ENCODE measurements at places on chromosomes 7 and 10. TPM values are rescaled to one million over a fixed set of nuclear protein-coding genes. Genes with fewer than 3 reads are reported as not detected.

DNA sequence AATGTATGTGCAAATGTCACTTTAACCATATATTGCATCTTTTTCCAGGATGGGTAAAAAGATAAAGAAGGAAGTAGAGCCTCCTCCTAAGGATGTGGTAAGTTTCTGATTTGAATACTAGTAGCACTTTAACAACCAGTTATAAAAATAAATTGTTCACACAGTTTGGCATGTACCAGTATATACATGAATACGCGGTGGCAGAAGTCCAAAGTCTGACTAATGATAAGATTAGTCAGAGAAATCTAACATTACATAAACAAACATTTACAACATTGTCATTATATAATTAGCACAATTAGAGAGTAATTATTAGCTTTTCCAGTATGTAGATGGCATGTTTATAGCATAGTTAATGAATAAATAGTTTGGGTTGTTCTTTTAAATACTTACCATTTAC is 4.1 kb downstream of the ARMC3 start:
- DNase-seq: no peak

DNA sequence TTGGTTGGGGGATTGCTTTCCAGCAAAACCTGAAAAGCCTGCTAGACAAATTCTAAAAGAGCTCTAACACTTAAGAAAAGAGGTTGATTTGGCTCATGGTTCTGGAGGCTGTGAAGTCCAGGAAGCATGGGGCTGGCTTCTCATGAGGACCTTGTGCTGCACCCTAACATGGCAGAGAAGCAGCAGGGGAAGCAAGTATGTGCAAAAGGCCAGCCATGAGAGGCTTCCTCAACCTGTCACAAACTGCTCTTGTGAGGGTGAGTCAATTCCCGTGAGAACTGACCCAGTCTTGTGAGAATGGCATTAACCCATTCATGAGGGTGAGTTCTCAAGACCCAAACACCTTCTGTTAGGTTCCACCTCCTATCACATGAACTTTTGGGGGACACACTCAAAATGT is 54.3 kb upstream of the IGFBP3 start:
- no peak for DNase-seq

The TDRD1 gene
- 0.04 TPM for polyA plus RNA-seq

GRCh38 chr7:20786421-20786778 is 286 bp downstream of the SP8 start:
- DNase-seq: no peak

DNA sequence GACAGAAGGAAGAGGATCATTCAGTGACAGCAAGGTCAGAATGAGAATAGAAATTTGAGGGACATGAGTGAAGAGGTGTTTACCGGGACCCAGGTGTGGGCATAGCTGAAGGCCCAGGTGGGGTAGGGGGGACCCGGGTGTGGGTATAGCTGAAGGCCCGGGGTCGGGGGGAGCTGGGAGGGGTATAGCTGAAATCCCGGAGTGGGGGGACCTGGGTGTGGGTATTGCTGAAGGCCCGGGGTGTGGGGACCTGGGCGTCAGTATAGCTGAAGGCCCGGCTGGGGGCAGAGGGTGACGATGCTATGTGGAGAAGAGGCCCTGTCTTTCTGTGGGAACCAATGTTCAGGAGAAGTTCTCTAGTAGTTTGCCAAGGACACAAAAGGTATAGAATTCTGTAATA is 183.0 kb upstream of the PITRM1 start:
- no peak for DNase-seq

GRCh38 chr10:28250782-28251181 is 52.1 kb downstream of the MPP7 start:
- no peak for DNase-seq

DNA sequence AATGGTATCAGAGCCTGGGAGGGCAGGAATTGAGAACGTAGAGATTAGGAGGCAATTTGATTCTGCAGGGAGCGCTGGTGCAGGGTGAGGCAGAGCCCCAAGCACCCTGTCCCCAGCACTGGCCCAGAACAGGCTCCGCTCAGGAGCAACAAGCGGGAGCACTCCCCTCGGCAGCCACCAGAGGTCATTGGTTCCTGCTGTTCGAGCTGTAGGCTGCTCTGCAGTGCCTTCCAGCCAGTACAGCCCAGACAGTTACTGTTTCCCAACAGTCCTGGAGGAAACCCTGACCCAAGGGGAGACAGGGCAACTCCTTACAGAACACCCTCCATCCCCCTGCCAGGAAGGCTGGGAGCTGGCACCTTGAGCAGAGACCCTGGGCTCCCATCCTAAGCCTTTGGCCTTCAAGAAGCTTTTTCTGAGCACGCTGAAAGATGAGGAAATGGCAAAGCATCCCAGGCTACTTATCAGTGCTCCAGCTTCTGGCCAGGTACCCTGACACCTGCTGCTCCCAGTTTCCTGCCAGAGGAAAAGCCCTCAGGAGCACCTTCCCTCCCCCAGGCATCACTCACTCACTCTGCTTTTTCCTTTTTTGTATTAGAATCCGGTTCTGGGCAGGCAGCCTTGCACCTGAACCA is 71.2 kb upstream of the EFCAB10 start:
- DNase-seq: no peak

The FRMD4A gene
- 15.1 TPM for polyA plus RNA-seq

DNA sequence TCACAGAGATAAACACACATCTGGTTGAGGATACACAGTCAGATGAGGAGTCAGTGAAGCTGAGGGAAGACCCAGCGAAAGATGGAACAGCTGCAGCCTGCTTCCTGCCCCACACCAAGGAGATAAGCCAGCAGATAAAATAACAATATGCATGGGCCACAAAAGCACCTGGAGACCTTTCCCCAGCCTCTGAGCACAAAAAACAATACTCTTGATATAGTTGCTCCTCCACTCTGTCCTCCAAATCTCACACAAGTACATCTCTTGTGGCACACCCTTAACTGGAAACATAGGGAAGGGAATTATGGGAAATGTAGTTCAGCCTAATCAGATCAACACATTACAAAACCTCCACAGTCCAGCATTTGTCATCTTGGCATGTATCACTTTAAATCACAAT is 9.7 kb upstream of the FHIP2A start:
- DNase-seq: no peak

The VPS37D gene
- 4.7 TPM for polyA plus RNA-seq

- no peak for DNase-seq
Measured at GRCh38 chr10:71447676-71448075, 51.0 kb downstream of the CDH23 start.

- no peak for DNase-seq
Measured at GRCh38 chr7:33807779-33808482, 97.4 kb upstream of the BMPER start.

DNA sequence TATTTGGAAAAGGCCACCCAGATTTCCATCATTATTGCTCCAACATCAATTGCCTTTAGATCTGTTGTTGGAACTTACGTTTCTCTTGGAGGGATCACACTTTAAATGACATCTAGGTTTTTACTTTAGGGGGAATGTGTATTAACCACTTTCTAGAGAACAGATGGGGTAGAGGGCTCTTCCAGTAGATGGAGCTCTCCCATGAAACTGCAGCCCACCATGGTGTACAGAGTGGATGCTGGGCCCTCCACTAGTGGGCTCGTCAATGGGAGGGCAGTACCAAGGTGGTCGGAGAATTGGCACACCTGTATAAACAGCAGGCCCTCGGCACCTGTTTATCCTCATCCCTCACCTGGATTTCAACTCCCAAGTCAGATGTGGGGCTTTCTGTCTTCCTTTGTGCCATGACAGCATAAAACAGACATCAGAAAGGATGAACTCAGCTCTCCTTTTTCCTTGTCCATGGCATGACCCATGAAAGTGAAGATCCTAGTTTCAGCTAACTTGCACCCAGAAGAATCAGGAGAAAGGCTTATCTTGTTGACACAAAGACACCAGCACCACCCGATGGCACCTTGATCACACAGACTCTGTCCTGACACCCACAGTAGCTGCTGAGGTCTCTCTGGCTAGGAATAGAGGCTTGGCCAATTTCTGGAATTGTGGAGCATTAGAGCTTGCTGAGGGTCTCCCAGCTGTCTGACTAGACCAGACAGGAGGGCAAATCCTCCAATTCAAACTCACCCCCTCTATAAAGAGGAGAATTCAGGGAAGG is 150.5 kb downstream of the CYP26A1 start:
- DNase-seq: no peak

The KAT6B gene
- 14.7 TPM for polyA plus RNA-seq

The SSC4D gene
- polyA plus RNA-seq: 0.68 TPM

The C1QL3 gene
- polyA plus RNA-seq: 0.05 TPM

The CHST3 gene
- polyA plus RNA-seq: 17.1 TPM

GRCh38 chr7:75662579-75663301 is 76.0 kb downstream of the HIP1 start:
- DNase-seq: no peak

The ANXA8 gene
- polyA plus RNA-seq: 14.3 TPM

The PNLIPRP1 gene
- 0.11 TPM for polyA plus RNA-seq

DNA sequence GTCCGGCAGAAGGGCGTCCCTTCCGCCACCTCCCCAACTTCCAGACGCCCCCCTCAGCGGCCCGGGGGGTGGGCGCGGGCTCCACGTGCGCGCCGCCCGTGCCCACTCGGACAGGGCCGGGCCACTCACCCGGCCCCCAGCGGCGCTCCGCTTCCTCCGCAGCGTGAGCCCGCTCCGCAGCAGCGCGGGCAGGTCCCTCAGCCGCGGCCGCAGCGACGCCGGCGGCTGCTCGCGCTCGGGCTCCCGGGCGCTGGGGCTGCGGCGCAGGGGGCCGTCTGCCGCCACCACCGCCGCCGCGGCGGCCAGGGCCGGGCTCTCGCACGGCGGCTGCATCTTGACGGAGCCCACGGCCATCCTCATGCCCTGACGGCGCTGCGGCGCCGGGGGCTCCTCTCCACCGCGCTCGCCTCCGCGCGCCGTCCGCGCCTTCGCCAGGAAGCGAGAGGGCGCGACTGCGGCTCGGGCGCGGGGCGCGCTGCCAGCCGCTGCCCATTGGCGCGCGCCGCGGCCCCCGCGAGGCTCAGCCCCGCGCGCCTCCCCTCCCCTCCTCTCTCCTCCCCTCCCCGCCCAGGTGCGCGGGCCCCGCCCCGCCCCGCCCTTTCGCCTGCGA is at the start of gene RAPGEF5:
TSS of gene RAPGEF5 (minus strand) at position 454 of the 610 bp plus-strand sequence. CDS start at position 360, 94 bp downstream.
- no peak for DNase-seq

DNA sequence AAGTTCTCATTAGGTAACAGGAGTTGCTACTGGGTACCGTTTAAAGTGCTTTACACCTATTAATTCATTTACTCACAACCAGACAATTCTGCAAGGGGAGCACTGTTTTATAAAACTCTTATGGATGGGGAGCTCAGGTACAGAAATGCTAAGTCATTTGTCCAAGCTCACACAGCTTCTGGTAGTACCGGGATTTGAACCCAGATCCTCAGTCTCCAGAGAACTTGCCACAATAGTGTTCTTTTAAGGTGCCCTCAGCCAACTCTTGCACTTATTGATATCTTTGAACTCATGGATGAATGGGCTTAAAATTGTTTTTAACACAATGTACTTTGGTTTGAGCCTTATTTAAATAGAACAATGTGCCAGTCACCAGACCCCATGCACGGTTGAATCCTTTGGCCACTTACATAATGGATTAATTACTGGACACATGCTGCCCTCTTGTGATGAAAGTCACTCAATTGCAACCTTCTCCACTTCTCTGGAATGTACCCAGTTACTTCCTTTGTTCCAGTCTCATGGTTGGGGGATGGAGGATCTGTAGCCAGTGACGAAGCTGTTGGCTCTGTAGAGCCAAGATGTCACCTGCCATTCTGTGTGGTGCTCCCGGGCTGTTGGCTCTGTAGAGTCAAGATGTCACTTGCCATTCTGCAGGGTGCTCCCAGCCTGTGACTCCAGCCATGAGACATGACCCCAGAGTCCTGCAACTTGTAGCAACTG is 65.6 kb downstream of the NOD1 start:
- DNase-seq: peak; percentile 46

DNA sequence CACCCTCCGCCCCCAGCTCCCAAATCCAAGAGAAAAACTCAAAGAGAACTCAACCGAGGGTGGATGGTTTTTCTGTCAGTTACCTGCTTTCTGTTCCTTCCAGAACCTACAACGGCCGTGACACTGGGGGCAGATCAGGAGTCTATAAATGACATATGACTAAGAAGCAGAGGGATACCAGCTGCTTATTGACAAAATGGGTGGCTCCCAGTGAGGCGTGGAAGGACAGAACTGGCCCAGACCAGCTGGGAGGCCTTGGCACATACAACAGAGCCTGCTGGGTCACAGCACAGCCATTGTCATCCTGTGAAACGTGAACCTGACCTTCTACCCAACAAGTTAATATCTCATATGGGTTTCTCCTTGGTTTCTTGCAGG is 84.3 kb upstream of the ADRB1 start:
- DNase-seq: no peak

- DNase-seq: no peak
Measured at GRCh38 chr10:112536663-112537062, 89.6 kb downstream of the VTI1A start.

The GRID2IP gene
- polyA plus RNA-seq: 0.13 TPM

- no peak for DNase-seq
Measured at GRCh38 chr7:156475666-156476065, 164.9 kb upstream of the RNF32 start.

DNA sequence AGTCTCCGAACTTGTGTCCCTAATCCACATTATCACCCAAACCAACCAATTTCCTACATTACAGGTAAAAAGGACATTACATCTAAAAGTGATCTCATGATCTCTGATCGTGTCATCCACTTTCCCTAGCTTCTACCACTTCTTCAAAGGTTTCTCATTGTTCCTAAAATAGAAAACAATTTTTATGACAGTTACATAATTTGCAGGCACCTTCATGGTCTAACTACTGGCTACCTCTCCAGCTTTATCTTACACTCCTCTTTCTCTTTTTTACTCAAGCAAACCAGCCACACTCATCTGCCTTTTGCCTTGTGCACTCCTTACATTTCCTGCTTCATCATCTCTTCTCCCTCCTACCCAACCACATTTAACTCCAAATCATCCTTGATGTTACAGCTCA is 886.7 kb upstream of the SORCS1 start:
- DNase-seq: no peak

The AKR1C8 gene
- polyA plus RNA-seq: not detected

The LFNG gene
- 10.7 TPM for polyA plus RNA-seq

DNA sequence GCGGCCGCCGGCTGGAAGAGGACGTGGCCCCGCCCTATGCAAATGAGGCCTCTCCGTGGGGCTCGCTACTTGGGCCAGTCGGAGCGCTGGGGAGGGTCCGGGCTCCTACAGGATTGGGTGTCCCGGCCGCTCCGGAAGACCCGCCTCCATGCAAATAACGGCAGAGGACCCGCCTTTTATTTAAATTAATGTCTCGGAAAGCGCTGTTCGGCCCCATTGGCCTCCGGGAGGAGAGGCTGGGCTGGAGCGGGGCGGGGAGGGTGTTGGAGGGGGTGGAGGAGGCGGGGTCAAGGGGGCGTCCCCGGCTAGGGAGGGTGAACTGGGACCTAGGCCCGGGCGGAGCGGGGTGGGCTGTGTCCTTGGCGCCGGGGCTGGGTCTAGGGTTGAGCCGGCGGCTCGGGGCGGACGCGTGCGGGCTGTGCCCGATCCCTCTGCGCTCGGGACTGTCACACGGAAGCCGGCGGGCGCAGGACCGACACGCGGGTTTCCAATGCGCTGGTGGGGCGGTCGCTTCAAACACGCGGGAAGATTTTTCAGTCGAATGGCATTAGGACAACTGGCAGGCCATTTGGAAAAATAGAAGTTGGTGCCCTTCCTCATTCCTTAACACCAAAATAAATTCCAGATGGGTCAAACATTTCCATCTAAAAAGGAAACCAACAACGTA is 344 bp upstream of the POLM start:
- DNase-seq: peak; percentile 96

The IDI2 gene
- not detected for polyA plus RNA-seq

The CNTNAP2 gene
- 0.28 TPM for polyA plus RNA-seq

Measured in urinary bladder (tissue), 4 donors.